Right lobe of liver (tissue), 6 donors: ENCODE measurements at places on chromosomes 7 and 10.

DNA sequence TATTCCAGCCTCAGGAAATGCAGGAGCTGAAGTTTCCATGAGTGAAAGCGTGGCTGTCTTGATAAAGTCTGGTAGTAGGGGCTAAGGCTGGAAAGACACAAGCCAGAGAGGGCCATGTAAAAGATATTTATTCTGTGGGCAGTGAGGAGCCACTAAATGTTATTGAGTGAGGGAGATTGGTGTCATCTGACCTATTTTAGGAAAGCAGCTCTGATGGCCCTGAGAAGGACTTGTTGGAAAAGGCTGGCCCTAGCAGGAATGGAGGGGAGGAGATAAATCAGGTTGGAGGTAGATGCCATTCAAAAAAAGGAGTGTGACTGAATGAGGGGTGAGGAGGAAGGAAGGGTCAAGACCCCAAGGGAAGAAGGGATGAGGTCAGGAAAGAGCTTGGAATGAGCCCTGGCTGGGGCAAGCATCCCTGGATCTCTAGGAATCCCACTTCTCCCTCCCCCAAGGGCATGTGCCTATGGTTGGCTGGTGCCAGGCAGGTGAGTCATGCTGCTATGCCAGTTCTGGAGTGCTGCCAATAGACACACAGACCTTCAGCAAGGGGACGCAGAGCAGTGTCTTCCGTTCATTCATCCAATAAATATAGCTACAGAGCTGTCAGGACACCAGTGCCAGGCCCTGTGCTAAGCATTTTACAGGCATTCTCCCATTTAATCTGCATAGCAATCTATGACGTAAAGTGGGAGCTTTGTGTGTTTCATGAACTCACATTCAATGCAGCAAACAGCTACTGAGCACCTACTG is 2.0 kb downstream of the ANKRD2 start:
- peak; percentile 89 for DNase-seq

- DNase-seq: no peak
Measured at GRCh38 chr7:73526896-73527821, 5.1 kb upstream of the BAZ1B start.

DNA sequence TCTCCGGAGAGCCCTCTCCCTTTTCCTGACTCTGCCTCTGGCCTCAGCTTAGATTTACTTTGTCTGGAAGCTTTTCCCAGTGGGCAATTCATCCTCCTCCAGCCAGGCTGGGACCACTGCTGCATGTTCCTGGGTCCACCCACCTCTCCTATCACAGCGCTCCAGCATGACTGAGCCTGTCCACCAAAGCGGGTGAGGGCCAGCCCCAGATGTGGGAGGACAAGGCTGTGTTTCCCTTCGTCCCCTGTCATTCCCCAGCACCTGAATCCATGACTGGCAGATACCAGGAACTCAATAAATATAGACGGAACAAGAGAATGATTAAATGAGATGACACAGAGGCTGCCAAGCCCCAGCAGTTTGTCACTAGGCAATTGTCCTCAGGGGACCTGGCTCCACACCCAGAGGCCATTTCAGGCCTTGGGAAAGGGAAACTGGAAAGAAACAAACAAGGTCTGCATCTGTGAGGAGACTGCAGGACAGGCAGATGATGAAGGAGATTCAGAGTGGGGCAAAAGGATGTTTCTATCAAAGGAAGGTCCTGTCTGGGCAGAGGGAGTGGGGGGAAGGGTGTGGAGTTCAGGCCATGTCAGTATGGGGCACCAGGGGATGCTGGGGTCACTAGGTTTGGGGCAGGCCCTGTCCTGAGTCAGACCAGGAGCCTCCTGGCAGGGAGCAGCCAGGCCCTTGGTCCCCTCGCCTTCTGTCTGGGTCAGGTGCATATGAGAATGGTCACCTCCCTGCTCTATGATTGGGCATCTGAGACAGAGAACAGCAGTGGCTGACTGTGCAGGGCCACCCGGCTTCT is 576.4 kb downstream of the GRID1 start:
- no peak for DNase-seq

DNA sequence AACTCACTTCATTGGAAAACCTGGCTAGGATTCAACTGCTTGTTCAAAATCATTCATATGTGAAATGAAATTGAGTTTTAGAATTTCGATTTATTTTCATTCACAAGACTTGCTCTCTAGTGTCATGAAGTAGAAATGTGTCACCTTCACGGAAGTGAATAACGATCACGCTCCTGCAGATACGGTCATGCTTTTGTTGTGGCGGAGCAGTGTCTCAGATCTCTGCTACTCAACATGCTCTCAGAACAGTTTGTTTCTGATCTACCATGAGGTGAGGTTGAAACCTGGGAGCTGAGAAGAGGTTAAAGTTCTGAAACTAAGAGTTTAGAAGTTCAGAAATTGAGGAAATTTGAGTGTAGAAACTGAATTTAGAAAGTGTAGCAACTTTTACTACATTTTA is 13.8 kb upstream of the PITRM1 start:
- no peak for DNase-seq

GRCh38 chr10:125779403-125780327 is 4.0 kb upstream of the MMP21 start:
- DNase-seq: no peak

GRCh38 chr7:49522111-49522510 is 251.3 kb upstream of the VWC2 start:
- no peak for DNase-seq
